ENCODE measurements at places on chromosomes 11 and 22. TPM values are rescaled to one million over a fixed set of nuclear protein-coding genes. Genes with fewer than 3 reads are reported as not detected.

DKK3 gene
- total RNA-seq, result 118 TPM

SAA1 gene
- total RNA-seq, result 0.32 TPM

TEAD1 gene
- total RNA-seq, result 145 TPM

MN1 gene
- total RNA-seq, result 14.7 TPM

MMP13 gene
- total RNA-seq, result 5.7 TPM

TREH gene
- not detected for total RNA-seq

KIF18A gene
- total RNA-seq, result 12.0 TPM

SLC1A2 gene
- total RNA-seq, result 0.39 TPM

NUP50 gene
- total RNA-seq, result 49.5 TPM

IRAG1 gene
- 2.1 TPM for total RNA-seq

OR56A3 gene
- total RNA-seq, result not detected

OR51B2 gene
- not detected for total RNA-seq

PLEKHA7 gene
- 0.65 TPM for total RNA-seq

GNG3 gene
- not detected for total RNA-seq

KCNQ1OT1 gene
- total RNA-seq, result 6.4 TPM

PHRF1 gene
- 20.4 TPM for total RNA-seq

KRTAP5-4 gene
- not detected for total RNA-seq
